ENCODE measurements at places on chromosomes 7 and 10.
A peak's percentile ranks its signal among the peaks of the same experiment; 100 is the strongest.

DNA sequence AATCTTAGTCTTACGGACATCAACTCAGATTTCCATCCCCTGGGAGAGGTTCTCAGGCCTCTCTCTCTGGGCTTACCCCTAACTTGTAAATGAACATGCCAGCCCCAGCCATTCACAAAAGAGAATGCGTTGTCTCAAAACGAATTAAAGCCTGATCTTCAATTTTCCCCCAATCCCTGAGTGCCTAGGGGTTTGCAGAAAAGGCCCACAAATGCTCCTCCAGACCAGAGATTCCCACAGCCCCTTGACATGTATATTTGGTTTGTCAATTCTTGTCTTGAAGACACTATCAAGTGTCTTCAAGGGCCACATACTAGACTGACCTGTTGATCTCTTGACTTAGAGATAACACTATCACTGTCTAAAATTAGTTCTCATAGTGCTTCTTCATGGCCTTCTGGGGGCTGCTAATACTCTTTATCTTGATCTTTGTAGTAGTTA is 11.9 kb upstream of the HOXA13 start:
- no peak for DNase-seq

DNA sequence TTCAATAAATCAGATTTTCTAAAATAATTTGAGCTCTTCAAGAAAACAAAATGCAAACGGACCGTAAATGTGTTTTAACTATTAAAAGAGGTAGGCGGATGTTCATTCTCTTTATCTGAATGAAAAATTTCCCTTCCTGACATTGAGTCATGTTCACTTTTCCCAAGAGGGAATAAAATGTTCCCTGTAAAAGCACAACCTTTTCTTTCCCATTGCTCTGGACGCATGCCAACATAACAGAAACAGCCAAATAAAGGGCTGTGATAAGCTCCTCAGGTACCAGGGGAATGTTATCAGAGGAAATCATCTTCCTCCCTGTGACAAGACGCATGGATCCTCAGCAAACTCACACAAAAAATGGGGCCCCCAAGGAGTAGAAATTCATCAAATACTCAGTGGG is 251.8 kb downstream of the MTERF1 start:
- no peak for DNase-seq

GRCh38 chr7:54802841-54803240 is 43.8 kb upstream of the SEC61G start:
- no peak for DNase-seq

GRCh38 chr10:3148994-3149393 is 23.6 kb downstream of the PITRM1 start:
- DNase-seq: no peak

DNA sequence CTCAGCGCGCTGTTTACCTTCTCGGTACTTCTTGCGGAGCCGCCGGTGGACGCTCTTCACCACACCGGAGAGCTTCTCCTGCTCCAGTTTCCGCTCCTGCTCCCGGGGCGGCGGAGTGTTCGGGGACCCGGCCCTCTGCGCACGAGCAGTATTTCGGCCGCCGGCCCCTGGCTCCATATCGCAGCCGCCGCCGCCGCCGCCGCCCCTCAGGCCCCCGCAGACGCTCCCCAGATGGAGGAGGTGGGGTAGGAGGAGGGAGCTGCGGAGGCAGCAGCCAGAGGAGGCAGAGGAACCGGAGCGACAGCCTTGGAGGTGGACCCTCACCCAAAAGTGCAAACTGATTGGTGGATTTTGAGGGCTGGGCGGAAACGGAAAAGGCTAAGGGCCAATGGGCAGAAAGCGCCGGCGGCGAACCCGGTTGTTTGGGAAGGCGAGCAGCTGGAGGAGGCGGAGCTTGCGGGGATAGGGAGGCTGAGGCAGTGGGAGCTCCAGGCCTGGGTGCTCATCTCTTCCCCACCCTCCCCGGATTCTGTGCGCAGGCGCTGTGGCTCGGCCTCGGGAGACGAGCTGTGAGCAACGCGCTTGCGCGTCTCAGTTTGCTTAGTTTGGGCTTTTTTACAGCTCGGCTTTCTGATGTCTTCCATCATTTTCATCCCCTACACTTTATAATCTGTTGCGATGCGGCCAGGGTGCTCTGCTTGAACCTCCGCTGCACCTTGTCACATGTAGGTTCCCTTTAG is 146.9 kb downstream of the GPR85 start:
- DNase-seq: peak; percentile 97

DNA sequence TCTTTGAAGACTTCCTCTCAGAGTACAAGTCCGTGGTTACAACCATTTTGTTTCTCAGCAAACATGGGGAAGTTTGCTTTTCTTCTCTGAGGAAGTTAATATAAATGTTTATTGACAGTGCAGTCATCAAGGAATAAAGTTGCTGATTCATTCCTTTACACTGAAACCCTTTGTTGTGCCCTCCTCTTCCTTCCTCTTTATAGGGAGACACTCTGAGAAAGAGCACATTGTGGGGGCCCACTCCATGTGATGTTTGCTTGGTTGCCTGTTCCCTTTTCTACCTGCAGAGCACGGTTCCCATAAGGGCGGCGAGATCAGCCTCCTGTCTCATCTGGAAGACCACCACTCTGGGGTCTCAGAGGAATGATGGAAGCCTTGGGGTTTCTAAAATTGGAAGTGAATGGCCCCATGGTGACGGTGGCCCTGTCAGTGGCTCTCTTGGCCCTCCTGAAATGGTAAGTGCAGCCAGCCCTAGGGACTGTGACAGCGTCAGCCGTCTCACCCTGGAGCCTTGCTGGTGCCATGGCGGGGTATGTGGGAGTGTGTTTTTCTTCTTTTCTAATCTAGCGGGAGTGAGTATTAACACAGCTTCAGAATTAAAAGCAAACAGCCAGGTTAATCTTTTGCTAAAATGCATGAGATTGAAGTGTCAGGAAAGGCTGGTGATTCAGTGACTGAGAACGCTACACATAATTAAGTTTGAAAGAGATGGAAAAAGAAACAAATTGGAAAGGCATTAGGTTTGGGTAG is at the start of gene TBXAS1:
TBXAS1 (plus strand) TSS at position 240 of the 750 bp plus-strand sequence; CDS start at position 367, 127 bp downstream.
- DNase-seq: no peak

DNA sequence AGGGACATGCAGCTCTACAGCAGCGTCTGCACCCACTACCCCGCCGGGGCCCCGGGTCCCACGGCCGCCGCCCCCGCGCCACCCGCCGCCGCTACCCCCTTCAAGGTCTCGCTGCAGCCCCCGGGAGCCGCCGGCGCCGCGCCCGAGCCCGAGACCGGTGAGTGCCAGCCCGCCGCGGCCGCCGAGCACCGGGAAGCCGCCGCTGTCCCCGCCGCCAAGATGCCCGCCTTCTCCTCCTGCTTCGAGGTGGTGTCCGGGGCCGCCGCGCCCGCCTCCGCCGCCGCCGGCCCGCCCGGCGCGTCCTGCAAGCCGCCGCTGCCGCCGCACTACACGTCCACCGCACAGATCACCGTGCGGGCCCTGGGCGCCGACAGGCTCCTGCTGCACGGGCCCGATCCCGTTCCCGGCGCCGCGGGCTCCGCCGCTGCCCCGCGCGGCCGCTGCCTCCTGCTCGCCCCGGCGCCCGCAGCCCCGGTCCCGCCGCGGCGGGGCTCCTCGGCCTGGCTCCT is 631 bp downstream of the OTUD1 start:
- DNase-seq: no peak

- DNase-seq: no peak
Observed at GRCh38 chr7:16619979-16620408, 25.6 kb downstream of the ANKMY2 start.

- DNase-seq: no peak
Observed at GRCh38 chr10:43871545-43871944, 222.9 kb upstream of the ZNF32 start.

- DNase-seq: no peak
Observed at GRCh38 chr10:88964869-88965415, 12.4 kb upstream of the ACTA2 start.

DNA sequence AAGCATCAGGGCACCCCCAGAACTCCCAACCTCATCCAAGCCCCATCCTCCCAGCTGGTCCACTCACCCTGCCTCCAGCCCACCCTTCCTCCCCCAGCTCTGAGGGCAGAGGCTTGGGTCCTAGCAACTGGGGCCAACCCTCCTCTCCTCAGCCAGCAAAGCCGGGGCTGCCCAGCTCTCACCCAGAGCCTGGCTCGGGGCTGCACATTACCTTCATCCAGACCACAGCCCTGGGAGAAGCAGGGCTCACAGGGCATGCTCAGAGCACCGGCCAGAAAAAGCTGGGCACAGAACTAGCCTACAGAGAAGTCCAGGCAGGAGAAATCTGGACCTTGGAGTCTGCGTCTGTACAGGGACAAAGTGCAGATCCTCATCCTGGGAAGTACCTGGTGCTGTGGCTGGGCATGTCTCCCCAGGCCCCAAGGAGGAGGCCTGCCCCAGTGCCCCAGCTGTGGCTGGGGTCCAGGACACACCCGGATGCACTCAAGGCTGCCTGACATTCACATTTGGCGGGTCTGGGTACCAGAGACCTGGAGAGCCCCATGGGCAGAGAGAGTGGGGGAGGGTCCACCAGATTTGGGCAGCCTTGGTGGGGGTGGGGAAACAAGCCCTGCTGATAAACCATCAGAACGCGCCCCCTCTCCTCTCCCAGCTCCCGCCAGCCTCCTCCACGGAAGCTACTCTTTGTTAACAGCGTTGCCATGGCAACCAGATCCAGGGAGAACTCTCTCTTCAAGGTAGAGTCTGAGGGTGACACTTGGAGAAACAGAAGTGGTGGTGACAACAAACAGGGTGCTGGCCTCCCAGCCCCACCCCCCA is 5.1 kb downstream of the RASGEF1A start:
- no peak for DNase-seq

DNA sequence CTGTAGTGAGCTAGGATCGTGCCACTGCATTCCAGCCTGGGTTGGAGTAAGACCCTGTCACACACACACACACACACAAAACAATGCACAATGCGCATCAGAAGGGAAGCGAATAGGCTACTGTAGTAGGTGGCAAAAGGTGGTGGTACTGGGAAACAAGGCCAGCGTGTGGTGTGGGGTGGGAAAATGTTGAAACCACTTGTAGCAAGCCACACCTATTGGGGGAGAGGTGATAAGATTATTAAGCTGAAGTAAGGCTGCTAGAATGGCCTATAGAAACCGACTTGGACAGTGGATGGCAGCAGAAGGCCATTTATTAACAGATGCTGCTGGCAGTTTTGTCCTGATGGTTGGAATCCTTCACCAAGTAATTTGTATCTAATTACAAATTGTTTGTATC is 7.2 kb upstream of the CHCHD1 start:
- no peak for DNase-seq

DNA sequence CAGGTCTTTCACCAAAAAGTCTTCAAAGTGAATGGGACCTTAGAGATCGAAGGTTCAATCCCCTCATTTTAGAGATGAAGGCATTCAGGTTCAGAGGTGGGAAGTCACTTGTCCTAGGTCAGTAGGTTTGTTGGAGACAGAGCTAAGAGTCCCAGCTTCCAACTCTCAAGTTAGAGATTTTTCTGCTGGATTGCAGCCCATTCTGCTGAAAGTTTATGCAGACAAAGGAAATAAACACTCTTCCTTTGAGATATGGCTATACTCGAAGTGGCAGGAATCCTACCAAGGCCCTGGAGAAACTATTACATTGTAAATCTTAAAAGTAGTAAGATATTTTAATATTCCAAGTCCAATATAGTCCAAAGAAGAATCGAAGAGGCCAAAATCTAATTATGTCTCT is 64.4 kb downstream of the LYZL1 start:
- no peak for DNase-seq

GRCh38 chr7:92632791-92633190 is 42.6 kb upstream of the FAM133B start:
- DNase-seq: no peak

- no peak for DNase-seq
Observed at GRCh38 chr10:119480667-119481066, 61.9 kb downstream of the RGS10 start.

DNA sequence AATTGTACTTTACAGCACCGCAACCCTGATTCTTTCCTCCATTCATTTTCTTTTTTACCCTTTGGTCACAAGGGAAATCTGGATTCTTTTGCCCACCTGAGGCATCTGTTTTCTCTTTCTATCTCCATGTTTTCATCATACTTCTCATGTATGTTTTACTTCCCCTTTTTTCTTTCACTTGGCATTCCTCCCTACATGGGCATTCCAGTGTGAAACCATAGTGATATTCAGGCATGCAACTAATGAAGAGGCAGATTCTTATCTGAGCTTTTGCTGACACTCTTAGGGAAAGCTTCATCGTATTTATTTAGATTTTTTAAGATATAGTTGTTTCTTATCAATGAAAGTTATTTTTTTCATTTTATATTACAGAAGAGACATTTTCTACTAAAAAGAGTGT is 405.2 kb upstream of the TEX47 start:
- DNase-seq: no peak

- DNase-seq: no peak
Observed at GRCh38 chr10:77853256-77853655, 73.3 kb downstream of the DLG5 start.

DNA sequence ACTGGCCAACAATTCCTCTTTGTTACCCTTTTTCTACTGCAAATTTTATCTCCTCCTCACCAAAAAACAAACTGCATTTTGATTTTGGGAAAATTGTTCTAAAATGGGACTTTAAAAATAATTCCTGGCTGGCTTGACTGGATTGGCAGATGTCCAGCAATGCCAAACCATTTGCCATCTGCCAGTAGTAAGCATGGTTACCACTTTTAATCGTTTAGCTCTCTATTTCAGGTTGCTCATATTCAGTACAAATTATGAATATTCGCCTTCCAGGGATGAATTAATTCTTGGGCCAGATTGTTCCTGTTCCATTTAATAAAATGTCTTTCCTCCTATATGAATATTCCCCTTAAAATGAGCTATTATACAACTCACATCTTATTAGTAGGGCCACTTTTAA is 35.7 kb downstream of the SMNDC1 start:
- no peak for DNase-seq

DNA sequence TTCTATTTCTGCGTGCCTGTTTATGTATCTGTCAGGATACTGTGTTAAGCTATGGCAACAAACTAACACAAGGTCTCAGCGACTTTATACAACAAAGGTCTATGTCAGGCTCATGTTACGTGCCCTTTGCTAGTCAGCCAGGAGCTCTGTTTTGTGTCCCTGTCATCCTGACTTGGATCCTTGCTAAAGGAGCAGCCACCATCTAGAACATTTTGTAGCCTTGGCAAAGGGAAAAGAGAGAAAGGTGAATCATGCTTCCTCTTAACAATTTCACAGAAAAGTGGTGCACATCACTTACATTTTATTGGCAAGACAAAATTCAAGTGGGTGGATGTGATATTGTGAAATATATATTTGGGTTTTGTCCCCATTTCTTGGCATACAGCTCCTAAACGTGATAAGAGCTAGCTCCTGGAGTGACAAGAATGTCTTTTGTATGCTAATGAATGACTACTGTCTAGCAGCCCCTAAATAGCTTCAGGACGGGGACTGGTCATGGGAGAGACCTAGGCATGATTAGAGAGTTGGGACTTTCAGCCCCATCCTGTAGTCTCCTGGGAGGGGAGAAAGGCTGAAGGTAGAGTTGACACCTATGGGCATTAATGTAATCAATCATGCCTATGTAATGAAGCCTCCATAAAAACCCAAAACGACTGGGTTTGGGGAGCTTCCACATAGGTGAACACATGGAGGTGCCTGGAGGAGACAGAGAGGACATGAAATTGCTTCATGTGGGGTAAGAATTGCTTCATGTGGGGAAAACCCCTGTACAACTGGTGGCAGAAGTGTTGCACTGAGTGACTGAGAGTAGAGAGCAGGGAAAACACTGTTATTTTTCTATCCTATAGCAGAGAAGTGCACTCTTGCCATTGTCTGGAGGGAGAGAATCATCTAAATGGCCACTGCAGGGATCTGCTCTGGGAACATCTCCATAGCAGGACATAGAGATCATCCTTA is 33.0 kb downstream of the MRPL32 start:
- no peak for DNase-seq
